ENCODE measurements at places on chromosomes 16 and 17.
A peak's percentile ranks its signal among the peaks of the same experiment; 100 is the strongest.

DNA sequence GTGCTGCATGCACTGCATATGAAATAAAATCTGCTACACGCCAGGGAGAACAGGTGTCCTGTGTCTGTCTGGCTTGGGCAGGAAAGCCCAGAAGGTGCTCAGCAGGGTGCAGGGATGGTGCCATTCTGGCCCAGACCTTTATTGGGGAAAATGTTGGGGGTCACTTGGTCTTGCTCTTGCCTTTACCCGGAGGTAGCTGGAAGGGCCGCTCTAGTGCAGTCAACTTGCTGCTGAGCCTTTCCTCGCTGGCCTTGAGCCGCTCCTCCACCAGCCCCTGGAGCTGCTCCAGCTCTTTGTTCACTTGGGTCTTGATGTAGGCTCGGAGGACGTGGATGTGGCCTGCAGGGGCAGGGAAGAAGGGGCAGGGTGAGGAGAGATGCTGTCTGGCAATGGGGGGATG is 4.5 kb downstream of the CFAP119 start:
- DNase-seq = no peak

- no peak for DNase-seq
Observed at GRCh38 chr16:52967744-52968143, 85.0 kb downstream of the CHD9NB start.

GRCh38 chr16:83066011-83066410 is 439.2 kb downstream of the CDH13 start:
- no peak for DNase-seq

GRCh38 chr16:57260294-57260929 is 15.4 kb downstream of the ARL2BP start:
- no peak for DNase-seq

- DNase-seq = no peak
Observed at GRCh38 chr17:7408252-7408727, 645 bp downstream of the NLGN2 start.

- peak; percentile 63 for DNase-seq
Observed at GRCh38 chr17:39200070-39200879, at the start of gene RPL19. Gene RPL19, plus strand, starts transcription at chr17:39200283. Its CDS starts 62 bp downstream, at chr17:39200345.

- DNase-seq = no peak
Observed at GRCh38 chr17:79824893-79825579, 14.2 kb downstream of the CBX4 start.

DNA sequence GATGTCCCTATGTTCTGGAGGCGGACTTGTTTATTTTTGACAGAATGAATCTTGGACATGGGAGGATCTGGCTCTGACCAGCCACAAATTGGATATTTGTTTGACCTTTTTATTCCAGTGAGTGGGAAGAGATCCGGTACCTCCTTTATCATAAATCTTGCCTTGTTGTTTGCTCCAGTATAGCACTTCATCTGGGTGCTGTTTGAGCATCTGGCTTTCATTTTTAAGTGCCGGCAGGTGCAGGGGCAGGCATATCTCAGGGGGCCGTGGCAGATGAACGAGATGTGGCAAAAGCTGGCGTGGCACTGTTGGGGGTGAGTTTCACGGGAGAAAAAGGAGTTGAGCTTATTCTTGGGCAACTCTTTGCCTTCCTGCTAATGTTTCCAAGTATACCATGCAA is 37.8 kb downstream of the MSI2 start:
- DNase-seq = no peak

DNA sequence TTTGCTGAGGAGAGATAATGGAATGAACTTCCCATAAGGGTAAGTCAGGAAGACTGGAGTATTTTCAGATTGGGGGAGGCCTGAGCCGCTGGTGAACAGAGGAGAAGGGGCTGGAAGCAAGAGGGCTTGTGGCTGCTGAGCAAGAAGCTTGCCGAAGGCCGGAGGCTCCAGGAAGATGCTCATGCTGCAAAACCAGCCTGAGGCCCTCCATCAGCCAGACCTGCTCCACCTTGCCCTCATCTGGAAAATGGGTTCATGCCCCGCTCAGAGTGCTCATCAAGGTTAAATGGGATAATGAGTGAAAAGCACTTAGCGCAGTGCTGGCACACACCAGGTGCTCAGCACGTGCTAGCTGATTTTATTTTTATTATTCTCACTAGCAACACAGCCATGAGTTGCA is 5.5 kb upstream of the ASGR1 start:
- DNase-seq = no peak

- no peak for DNase-seq
Observed at GRCh38 chr17:45291171-45291805, 25.5 kb downstream of the MAP3K14 start.

DNA sequence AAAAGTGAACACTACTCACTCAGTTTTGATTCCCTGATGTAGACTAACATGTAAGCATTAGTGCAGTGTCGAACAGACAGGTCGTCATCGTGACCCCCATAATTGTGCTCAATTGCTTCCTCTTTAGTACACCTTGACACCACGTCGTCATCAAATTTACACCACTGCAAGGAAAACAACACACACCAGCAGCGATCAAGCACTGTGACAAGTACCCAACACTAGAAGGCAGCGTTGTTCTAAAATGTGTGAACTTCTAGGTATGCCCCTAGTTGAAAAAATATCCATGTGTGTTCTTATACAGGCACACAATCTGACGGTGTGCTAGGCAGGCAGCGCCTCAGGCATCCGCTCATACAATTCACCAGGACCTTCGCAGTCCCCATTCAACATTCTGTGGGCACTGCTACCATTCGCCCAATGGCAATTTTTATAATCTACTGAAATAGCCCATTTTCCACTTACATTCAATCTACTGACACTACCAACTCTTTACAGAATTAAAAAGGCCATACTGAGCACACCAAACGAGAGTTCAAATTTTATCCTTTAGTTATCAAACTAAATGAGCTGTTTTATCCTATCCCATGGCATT is 23.1 kb downstream of the LITAFD start:
- no peak for DNase-seq

- no peak for DNase-seq
Observed at GRCh38 chr17:62716834-62717588, 89.5 kb downstream of the MRC2 start.

- no peak for DNase-seq
Observed at GRCh38 chr16:85891033-85891775, 7.8 kb upstream of the IRF8 start.

GRCh38 chr17:44872131-44872768 is 24.6 kb downstream of the HIGD1B start:
- DNase-seq = no peak

- DNase-seq = no peak
Observed at GRCh38 chr17:66625311-66625767, 209.6 kb upstream of the CACNG5 start.

- DNase-seq = no peak
Observed at GRCh38 chr17:71084219-71084618, 914.9 kb downstream of the KCNJ2 start.

DNA sequence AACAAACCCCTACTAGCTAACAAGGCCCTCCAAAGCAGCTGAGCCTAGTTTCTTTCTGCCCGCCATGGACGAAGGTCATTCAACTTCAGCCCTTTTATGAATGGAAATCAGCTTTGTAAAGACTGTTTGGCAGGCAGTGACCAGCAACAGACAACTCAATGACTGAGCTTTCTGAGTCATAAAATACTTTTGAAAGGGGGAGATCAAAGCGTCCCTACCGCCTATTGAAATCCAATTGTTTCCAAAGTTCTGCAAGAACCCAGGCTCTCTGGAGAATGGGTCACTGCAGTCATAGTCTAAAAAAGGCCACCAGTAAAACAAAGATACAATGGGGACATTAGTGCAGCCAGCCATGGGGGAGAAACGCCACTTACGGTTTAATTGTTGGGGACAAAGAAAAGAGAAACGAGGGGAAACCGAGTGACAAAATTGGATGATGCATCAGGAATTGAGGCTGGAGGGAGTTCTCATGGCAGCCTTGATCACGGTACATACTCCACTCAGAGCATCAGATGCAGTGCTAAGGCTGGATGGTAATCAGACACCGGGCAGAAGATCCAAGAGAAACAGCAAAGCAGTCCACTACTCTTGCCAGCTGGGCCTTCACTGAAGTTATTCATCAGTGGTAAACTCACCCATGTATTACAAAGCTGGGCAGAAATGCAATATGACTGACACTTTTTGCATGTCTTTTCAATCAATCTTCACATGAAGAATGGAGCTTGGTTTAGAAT is 9.8 kb downstream of the ADAMTS18 start:
- DNase-seq = no peak

GRCh38 chr17:17669580-17670235 is 11.6 kb upstream of the RAI1 start:
- no peak for DNase-seq

- DNase-seq = no peak
Observed at GRCh38 chr16:61940611-61941010, 95.6 kb downstream of the CDH8 start.

GRCh38 chr16:1559446-1559975 is 26.0 kb downstream of the TMEM204 start:
- no peak for DNase-seq

DNA sequence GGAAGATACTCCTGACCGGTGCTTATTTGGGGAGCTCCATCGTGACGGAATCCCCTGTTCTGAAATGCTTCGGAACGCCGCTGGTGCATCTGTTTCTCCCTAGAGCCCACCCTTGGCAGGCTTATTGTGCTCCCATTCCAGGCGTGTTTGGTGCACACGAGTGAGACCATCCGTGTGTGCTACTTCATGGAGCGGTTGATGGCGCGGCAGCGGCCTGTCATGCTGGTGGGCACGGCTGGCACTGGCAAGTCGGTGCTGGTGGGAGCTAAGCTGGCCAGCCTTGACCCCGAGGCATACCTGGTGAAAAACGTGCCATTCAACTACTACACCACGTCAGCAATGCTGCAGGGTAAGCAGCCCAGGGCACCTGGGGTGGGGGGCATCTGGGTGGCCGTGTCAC is 170.7 kb downstream of the DNAH9 start:
- no peak for DNase-seq

DNA sequence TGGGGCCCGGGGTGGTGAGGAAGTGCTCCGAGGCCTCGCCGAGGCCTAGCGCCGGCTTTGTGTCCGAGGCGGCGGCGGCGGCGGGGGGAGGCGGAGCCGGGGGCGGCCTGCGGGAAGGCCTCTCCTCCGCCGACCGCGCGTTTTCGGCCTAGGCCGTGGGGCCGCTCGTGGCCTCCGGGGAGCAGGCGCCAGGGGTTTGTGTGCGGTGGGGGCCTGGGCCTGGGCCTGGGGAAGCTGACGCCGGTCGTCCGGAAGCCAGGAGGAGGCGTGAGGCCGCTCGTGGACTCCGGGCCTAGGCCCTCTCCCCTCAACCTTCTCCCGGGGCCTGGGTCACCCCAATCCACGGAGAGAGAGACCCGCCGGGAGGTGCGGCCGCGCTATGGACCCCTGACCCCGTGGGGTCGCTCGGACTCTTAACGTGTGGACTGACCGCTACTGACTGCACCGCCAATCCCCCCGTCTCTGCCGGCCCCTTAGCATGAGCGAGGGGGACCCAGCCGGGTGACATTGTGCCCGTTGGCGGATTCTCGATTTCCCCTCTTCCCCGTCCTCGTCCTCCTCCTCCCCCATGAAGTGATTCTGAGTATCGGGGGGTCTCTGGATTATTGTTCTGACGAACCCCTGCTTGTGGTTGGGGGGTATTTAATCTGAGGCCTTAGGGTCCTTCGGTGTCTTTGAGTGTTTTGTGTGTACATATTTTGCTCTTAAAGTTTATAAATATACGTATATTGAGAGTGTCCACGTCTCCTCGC is 660 bp downstream of the RBBP6 start:
- DNase-seq = peak; percentile 39

DNA sequence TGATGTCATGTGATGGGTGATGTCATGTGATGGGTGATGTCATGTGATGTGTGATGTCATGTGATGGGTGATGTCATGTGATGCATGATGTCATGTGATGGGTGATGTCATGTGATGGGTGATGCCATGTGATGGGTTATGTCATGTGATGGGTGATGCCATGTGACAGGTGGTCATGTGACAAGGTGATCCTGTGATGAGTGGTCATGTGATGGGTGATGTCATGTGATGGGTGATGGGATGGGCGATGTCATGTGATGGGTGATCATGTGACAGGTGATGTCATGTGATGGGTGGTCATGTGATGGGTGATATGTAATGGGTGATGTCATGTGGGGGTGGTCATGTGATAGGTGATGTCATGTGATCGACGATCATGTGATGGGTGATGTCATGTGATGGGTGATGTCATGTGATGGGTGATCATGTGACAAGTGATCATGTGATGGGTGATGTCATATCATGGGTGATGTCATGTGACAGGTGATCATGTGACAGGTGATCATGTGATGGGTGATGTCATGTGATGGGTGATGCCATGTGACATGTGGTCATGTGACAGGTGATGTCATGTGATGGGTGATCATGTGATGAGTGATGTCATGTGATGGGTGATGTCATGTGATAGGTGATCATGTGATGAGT is 17.2 kb downstream of the CD300LB start:
- no peak for DNase-seq

GRCh38 chr16:86498671-86499439 is 11.5 kb upstream of the FOXF1 start:
- no peak for DNase-seq

- DNase-seq = no peak
Observed at GRCh38 chr16:78619811-78620210, 520.4 kb downstream of the WWOX start.

- no peak for DNase-seq
Observed at GRCh38 chr17:41406205-41406604, 8.8 kb upstream of the KRT31 start.

DNA sequence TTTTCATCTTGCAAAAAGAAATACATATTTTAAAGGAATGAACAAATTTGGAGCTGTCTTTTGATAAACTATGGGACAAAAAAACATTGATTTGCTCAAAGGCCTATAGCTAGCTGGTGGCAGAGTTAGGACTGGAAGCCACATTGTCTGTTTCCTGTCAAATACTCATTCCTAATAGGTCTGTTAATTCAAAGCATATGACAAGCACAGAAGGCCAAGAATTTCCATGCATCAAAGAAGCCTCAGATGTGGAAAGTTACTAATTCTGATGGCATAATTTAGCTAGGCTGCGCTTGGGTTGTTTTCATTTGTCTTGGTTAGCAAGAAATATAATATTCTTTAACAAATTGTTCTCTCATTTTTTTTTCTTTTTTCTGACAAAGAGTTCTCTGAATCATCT is 98.0 kb downstream of the CDK5R1 start:
- DNase-seq = no peak
